ENCODE measurements at places on chromosomes 3 and 15.

GRCh38 chr3:61978460-61979419 is 394.6 kb downstream of the FEZF2 start:
- DNase-seq, result no peak

DNA sequence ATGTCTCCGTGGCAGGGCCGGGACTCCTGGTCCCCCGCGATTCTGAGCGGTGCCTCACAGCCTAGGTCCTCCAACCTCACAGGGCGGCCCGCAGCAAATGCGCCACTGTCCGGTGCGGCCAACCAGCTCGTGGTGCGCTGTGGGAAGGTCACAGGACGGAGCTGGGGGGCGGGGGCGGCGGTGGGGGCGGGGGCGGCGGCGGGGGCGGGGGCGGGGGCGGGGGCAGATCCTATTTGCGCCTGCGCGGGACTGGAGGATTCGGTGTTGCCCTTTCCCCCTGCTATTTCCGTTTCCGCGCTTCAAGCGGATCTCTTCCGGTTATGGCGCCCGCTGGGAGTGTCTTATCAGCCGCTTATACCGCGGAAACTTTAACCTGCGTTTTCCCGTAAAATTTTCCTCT is 106.7 kb upstream of the SNRPN start:
- DNase-seq, result no peak

- no peak for DNase-seq
Measured at GRCh38 chr15:57592836-57593420, 1.2 kb downstream of the MYZAP start.

GRCh38 chr15:32994810-32995424 is 199.6 kb downstream of the FMN1 start:
- no peak for DNase-seq

DNA sequence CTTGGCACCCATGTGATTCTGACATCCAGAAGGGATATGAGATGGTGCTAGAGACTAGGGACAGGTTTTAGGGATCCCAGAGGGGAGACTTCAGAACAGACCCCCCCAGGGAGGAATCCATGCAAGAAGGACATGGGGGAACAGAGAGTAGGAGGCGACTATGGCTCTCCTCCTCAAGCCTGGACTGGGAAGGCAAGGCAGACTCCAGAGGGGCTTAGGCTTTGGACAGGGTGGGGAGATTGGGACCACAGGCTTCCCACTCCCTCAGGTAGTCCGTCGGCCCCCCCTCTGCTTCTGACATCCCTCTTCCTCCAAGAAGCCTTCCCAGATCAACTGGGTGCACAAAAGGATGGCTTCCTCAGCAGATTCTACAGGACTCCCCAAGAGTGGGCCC is 3.0 kb upstream of the VIPR1 start:
- no peak for DNase-seq

GRCh38 chr3:144252896-144253295 is 281.3 kb downstream of the DIPK2A start:
- no peak for DNase-seq

DNA sequence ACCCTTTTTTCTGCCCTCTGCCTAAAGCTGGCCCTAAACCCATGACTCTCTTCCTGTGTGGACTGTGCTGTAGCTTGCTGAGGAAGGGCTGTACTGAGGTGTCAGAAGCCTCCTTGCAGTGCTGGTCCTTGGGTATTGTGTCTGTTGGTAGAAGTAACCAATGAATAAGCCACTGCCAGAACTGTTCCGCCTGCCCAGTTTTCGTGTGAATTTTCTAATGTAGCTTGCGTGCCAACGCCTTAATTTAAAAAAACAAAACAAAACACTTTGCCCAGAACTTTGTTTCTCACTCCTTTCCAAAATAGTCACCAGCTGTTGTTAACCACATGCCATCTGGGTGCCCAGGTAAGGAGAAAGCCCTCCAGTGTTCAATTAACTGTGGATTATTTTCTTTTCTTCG is 101.9 kb downstream of the KLHL25 start:
- no peak for DNase-seq

DNA sequence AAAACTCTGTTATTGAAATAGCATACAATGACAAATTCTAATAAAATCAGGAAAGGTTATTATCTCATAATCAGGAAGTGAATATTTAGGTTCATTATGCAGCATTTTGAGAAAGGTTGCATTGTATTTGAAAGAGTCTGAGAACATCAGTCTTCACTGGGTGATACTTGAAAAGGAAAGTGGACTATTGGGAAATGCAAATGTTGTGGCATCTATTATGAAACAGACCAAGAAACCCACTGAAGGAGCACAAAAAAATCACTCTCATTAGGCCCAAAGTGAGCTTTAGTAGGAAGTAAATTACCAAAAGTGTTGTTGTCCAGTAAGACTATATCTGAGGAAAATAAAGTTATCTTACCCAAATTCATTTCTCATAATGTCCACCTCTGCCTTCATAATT is 90.8 kb downstream of the ZPLD1 start:
- no peak for DNase-seq

GRCh38 chr15:91258415-91258759 is 158.3 kb downstream of the SV2B start:
- no peak for DNase-seq

DNA sequence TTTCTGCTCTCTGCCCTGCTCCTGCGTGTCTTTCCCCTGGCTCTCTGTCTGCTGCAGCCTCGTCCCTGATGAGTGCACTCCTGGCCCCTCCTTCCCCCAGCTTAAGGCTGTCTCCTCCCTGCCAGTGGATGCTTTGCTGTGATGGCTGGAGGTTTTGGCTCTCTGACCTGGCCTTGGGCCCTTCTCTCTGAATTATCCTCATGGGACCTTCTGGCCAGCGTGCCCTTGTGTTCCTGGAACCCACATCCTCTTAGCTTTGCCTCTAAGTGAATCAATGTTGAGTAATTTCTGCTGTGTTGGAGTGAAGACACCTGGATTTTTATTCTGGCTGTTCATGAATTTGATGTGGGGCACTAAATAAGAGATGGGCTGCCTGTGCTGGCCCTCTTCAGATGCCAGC is 9.8 kb upstream of the TNFAIP8L3 start:
- DNase-seq, result no peak

DNA sequence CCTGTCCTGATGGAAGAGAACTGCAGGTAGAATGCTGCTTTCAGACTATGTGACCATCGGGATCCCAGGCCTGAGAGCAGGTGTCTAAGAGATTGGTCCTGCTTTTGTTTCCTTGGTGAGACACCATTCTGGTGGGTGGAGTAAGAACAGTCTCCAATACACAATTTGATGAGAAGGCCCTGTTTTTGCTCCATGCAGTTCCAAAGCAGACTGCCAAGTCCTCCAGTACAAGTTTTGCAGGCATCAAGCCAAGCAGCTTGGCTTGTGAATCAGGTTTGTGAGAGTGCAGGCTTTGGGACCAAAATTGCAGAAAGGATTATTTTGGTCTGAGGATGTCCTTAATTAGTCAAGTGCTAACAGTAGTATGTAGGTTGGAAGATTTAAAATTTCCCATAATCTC is 381.6 kb downstream of the FOXP1 start:
- no peak for DNase-seq

- DNase-seq, result no peak
Measured at GRCh38 chr3:65810302-65810701, 228.4 kb downstream of the MAGI1 start.

GRCh38 chr3:62793946-62794345 is 81.3 kb downstream of the CADPS start:
- DNase-seq, result no peak

DNA sequence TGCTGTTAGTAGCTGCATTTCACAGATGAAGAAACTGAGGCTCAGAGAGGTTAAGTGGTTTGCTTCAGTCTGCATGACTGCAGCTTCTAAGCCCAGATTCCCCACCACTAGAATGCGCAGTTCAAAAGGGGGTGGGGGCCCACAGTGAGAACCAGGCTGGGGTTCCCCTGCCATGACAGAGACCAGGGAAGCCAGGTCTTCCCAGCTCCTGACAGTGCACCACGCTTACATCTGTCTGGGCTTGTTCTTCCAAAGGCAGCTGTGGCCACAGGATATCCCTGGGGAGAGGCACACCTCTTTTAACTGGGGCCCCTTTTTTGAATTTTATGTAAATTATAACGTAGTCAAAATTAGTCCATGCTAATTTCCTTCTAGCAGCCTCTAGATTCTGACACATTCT is 5.3 kb downstream of the PLEKHO2 start:
- no peak for DNase-seq

DNA sequence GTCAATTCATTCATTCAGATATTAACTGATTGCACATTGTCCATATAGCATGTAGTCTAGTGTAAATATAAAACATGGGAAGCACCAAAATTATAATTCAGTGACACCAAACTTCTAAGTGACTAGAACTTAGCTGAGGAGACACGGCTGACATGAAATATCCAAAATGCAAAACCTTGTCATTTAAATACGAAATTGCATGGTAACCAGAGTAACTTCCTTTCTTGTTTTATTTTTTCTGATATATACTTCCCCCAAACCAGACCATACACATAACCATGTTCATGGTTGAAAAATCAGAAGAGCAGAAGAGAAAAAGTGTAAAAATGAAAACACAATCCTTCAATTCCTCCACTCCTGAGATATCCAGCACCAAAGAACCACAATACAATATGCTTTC is 38.0 kb downstream of the CBLB start:
- DNase-seq, result no peak

DNA sequence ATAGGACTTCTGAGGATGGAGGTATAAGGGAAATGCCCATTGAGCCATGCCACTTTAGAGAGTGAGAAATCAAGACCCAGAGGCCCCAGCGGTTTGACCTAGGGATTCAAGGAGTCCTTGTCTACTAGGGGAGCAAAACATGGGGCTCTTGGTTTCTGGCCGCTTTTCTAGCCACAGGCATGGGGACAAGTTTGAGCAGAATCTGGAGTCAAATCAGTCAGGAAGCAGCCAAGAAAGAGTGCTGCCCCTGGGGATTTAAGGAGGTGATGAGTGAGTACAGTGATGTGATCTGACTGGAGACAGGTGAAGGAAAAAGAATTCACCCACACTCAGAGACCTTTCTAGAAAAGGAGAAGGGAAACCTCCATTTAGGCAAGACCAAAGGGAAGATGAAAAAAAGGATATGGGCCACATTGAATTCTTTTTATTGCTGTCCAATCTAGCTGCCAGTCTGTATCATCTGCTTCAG is 244.0 kb upstream of the TBC1D5 start:
- no peak for DNase-seq

- no peak for DNase-seq
Measured at GRCh38 chr15:72178976-72179585, 18.5 kb downstream of the GRAMD2A start.

DNA sequence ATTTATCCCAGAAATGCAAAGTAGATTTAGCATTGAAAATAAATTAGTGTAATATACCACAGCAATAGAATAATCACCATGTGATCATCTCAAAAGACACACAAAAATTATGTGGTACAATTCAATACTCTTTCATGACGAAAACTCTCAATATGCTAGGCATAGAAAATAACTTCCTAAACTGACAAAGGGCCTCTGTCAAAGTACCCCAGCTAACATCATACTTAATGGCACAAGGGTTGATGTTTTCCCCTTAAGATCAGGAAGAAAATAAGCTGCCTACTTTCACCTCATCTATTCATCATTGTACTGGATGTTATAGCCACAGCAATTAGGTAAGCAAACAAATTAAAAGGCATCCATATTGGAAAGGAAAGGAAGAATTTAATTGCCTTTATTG is 22.7 kb upstream of the NIPA2 start:
- DNase-seq, result no peak

- DNase-seq, result no peak
Measured at GRCh38 chr3:176950743-176951142, 246.5 kb downstream of the TBL1XR1 start.

DNA sequence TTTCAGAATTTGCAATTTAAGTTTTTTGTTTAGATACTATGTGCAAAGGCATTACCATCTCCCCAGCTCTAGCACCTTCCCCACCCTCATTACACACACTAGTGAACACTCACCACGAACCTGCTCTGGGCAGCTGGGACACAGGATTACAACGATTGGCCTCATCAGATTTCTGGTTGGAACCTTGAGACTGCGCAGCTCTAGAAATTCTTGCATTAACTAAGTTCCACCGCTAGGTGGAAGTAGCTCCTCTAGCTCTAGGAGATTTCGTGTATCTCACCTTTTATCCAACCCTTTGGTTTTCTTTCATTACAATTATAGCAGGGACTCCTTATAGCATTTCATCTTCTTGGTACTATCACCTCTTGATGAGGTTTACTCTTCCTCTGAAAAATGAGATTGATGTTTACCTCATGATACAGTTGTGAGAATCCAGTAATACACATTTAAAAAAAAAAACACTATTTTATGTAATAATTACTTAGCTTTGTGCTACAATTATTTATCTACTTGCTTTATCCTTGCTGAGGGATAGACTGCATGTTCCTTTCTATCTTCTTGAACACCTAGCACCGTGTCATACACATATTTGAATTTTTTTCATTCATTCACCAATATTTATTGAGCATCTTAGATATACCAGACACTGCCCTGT is 28.7 kb upstream of the PLOD2 start:
- DNase-seq, result no peak

DNA sequence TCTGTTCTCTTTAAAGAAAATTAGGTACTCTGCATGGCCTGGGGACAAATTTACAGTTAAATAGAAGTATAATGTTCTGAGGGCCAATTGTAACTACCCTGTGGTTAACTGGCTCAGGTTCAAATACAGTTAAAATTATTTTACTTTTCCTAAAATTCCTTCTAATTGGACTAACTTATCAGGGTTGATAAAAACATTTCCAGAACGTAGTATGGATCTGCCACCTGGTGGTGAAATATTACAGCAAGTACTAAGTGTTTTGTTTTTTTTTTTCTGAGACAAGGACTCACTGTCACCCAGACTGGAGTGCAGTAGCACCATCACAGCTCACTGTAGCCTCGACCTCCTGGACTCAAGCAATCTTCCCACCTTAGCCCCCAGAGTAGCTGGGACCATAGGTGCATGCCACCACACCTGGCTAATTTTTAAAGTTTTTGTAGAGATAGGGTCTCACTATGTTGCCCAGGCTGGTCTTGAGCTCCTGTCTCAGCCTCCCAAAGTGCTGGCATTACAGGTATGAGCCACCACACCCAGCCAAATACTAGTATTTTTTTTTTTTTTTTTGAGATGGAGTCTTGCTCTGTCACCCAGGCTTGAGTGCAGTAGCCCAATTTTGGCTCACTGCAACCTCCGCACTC is 29.2 kb downstream of the NEO1 start:
- DNase-seq, result no peak

DNA sequence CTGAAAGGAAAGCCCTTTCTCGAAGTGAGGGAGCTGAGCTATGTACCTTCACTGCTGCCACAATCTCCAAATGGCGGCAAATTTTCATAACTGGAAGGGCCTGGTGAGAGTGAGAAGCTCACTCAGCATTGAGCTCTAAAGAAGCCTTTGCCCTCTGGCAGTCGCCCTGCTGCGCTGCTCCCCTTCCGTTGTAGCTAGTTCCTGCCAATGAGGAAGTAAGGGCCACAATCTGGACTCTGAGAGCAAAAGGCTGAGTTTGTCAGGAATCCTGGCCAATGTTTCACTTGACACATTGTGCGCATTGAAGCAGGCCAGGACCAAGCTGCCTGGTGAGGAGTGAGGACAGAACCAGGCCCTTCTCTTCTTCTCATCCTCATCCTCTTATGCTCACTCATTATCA is 579.5 kb downstream of the PDCD6IP start:
- DNase-seq, result no peak

GRCh38 chr3:37240170-37240945 is 66.0 kb upstream of the LRRFIP2 start:
- no peak for DNase-seq

GRCh38 chr15:31292391-31293015 is 34.1 kb upstream of the KLF13 start:
- no peak for DNase-seq

GRCh38 chr15:80752204-80752603 is 27.0 kb upstream of the CEMIP start:
- no peak for DNase-seq

GRCh38 chr3:197465996-197466549 is 89.7 kb downstream of the BDH1 start:
- DNase-seq, result no peak

Measured in stimulated activated CD8-positive, alpha-beta memory T cell treated with anti-CD3 and anti-CD28 coated beads, Interleukin-4, amount 100 ng/mL, for 4 hours (primary cell).